ENCODE measurements at places on chromosomes 11 and 22.

GRCh38 chr11:9530901-9531625 is 42.4 kb upstream of the WEE1 start:
- no peak for DNase-seq

- no peak for DNase-seq
These were observed 62.1 kb upstream of the ARFGAP3 start for GRCh38 chr22:42919199-42919598.

DNA sequence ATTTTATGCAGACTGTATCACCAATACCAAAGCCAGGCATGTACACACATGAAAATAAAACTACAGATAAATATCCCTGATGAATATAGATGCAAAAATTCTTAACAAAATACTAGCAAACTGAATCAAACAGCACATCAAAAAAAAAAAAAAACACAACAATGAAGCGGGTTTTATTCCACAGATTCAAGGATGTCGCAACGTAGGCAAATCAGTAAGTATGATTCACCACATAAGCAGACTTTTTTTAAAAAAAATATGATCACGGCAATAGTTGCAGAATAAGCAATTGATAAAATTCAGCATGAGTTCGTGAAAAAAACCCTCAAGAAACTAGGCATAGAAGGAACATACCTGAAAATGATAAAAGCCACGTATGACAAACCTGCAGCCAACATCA is 21.3 kb downstream of the OR51F1 start:
- DNase-seq: no peak

- no peak for DNase-seq
These were observed 4.0 kb upstream of the TH start for GRCh38 chr11:2175659-2176058.

DNA sequence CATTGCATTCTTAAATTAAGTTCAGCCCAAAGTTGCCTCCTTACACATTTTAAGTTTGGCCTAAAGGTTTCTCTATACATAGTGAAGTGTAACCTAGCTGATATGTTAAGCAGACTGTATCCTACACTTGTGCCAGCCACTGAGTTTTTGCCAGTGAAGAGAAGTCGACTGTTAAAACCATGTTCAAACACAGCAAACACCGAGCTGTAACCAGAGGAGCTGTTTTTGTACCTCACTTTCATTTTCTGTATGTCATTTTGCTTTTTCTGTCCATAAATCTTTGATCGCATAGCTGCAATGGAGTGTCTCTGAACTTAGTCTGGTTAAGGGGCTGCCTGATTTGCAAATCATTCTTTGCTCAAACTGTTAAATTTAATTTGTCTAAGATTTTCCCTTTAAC is 403.7 kb downstream of the LUZP2 start:
- no peak for DNase-seq

- peak; percentile 20 for DNase-seq
These were observed 550.9 kb upstream of the CCDC90B start for GRCh38 chr11:83836883-83837654.

- DNase-seq: no peak
These were observed 440.8 kb upstream of the LUZP2 start for GRCh38 chr11:24056051-24056450.

DNA sequence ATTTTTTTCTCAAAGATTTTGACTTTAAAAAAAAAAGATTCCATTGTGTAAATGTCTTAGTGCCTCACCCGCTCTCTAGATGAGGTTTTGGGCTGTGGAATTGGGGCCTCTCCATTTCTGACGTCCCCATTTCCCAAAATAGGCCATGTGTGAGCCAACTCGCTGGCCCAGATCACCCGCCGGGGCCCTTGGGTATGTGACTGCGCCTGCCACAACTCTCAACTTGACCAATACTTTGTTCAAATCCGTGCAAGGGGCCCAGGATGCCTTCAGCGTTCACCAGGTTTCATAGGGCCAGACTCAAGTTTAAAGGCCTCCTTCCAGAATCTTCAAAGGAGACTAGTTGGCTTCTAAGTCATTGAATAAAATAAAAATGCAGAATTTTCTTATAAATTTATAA is 96.0 kb downstream of the DHCR7 start:
- DNase-seq: no peak

GRCh38 chr11:113567867-113568544 is 92.8 kb upstream of the DRD2 start:
- DNase-seq: no peak

GRCh38 chr11:2481253-2481652 is 36.4 kb downstream of the KCNQ1 start:
- DNase-seq: no peak

DNA sequence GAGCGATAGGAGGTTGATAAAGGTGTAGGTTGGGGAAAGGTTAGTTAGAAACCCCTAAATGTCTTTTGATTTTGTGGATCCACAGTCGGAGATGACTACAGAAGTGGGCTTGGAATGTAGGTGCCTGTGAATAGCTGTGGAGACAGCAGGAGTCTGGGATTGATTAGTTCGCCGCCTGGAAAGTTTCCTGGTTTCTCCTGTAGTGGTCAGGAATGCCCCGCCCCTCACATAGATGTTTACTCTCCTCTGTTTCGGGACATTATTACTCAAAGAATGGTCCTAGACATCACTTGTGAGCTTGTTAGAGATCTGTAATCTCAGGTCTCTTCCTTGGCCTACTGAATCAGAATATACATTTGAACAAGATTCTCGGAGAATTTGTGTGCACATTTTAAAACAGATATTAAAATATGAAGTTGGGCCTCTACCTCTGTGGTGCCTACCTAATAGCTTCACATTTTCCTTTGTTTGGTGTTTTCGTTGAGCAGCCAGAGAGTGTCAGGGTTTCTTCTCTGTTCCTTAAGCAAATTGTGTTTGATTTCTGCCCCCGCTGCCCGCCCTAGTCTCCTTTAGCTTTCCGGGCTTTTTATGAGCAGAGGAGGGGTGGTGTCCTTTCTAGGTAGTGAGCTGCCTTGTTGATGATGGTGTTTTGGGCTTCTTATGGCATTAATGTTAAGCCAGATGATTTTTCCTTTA is 89.4 kb downstream of the PPP6R3 start:
- no peak for DNase-seq

DNA sequence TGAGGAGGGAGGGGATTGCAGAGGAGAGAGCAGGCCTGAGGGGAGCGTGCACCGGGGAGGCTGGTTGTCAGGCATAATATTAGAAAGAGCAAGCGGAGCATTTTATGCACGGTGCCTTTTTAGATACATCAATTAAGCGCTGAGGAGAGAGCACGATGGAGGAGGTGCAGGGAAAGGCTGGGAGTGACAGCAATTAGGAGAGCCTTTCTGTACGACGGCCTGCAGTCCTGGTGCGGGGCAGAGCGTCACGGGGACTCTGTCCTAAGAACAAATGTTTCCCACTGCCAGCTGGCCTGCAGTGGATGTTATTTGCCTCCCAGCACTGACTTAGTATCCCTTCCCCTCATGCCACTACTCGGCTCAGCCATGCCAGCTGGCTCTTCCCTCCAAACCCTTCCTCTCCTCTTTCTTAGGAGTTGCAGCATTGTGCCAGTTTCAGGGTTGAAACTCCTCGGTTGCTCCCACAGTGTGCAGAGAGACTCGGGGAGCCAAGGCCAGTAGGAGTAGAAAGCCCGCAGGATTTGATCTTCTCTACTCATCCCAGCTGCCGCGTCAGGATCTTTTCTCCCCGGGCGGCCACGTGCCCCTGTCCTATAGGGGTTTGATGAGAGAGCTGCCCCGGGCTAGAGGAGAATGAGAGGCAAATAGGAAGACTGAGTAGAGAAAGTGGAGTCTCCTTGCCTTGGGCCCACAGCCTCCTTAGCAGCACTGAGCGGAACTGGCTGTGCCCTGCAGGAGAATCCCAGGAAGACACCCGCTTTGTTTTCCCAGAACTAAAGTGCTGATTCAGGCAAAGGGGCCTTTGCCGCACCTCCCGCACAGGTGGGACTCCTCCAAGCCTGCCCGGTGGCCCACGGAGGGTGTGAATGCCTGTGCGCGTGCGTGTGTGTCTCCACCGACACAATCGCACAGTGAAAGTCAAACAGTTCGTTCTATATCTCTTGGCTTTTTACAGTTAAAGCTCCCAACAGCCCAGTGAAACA is 875.3 kb downstream of the NTM start:
- no peak for DNase-seq

GRCh38 chr11:72208281-72208680 is 8.3 kb upstream of the FOLR2 start:
- no peak for DNase-seq

DNA sequence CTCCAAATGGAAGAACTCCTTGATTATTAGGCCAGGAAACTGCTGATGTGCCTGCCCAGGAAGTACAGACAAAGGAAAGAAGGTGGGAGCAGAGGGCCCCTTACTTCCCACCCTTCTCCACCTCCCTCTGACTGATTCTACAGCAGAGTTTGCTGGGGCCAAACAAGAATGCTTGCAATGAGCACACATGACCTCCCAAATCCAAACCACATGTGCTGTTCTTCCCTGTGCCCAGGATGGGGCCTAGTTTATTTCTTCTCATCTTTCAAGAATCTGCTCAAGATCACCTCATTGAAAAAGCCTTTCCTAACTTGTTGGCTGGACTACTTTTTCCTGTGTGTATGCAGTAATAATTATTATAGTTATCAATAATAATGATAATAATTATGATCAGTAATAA is 286.1 kb downstream of the RAB38 start:
- no peak for DNase-seq

DNA sequence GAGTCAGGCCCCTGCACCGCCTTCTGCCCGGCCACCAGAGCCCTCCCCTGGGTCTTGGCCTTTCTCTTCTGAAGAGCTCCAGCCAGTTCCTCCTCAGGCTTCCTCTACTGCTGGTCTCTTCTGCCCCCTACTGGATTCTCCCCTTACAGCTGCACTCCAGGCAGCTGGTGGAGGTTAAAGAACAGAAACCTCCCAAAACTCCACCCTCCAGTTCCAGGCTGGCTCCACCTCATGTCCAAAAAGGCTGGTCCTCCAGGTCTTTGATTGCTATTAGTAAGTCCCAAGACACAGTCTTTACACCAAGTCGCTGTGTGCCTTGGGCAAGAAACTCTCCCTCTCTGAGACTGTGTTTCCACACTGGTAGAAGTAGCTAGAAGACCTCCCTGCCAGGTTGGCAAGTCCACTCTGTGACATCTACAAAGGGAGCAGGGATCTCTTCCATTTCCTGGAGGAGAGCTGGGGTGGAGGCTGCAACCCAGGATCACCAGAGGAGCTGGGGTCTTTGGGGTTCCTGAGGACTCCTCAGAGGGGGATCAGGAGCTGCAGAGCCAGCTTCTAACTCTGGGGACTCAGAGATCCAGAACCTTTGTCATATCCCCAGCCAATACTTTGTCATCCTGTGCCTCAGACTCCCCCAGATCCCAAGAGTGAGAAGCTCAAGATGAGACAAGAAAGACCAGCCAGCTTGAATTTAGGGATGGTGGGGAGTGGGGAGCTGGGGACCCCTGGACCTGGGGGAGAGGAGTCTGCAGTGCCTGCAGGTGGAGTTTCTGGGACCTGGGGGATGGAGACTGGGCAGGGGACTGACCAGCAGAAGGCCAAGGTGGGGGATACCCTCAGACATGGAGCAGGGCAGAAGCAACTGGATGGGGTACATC is 3.4 kb upstream of the IGLL5 start:
- DNase-seq: peak; percentile 81

DNA sequence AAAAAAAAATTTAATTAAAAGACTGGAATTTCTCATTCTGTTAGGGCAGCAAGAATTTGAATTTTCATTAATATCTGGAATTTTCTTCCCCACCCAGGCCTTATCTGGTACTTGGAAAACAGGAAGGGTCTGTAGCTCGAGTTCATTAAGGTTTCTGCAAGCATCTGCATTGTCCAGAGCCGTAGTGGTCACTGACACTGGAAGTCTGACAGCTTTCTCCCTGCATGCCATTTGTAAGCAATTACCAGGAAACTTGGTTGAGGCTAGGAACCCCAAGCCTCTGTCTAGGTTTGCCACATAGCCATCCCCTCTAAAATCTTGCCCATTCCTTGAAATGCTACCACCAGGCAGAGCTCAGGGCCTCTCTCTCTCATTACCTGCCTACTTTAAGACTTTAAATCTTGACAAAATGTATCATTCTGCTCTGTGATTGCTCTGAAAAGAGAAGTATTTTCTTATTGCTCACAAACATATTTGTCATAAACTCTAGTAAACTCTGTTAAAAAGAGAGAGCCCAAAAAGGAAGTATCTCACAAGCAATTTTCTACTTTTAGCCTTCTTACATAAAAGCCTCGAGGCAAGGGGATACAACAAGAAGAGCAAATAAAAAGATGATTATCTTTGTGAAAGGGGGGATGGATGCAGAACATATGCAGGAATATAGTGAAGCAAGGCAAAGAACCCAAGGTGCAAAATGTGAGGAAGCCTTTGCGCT is 5.5 kb upstream of the PGM2L1 start:
- DNase-seq: no peak

- no peak for DNase-seq
These were observed 1.8 kb downstream of the PRAME start for GRCh38 chr22:22556995-22557925.

GRCh38 chr11:88301488-88302140 is 35.9 kb downstream of the CTSC start:
- no peak for DNase-seq

DNA sequence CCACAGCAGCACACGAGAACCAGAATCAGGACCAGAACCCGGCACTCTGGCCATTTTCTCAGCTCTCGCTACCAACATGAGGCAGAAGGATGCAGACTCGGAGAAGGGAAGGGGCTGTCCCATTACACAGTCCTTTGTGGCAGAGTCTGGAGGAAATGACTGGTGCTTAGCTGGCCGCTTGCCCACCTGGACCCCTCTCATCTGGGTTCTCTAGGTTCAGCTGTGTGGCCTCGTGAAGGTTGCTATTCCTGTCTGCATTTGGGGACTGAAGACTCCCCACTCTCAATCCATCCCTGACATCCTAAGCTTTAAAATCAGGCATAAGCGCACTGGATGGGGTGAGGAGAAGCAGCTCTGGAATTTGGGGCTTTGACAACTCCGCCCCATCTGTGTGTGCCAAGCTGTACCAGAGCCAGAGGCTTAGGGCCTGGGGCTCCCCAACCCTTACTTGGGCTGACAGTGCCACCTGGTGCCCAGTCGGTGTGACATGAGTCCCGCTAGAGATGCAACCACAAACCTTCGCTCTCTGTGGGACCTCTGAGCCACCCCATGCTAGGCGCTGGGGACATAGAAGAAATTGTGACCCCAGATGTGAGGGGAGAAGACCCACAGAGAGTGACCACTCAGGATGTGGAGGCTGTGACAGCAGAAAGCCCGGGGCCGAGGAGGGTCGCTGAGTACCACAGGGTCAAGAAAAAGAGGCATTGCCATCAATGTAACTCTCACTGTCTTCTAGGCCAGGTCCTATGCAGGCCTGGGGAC is 35.8 kb upstream of the FCHSD2 start:
- peak; percentile 66 for DNase-seq

All from HuH-7.5 (cell line).